ENCODE measurements at places on chromosomes 16 and 17.

DNA sequence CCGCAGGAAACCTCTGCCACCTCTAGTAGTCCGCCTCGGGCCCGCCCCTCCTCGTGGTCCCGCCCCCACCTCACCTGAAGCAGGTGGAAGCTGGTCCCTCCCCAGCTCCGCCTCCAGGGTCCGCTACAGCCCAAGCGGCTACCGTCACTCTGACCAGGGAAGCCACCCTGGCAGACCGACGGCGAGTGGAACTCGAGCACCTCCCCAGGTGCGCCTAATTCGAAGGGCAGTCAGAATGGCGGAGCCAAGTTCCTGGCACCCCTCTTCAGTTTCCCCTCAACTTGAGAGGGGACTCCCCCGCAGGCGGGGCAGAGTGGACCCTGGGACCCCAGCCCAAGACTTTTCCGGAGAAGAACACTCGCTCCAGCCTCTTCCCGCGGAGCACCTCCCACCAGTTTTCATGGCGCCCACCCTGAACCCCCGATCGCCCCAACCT lies 507 bp downstream of the FHOD1 start:
- DNase-seq, result no peak

DNA sequence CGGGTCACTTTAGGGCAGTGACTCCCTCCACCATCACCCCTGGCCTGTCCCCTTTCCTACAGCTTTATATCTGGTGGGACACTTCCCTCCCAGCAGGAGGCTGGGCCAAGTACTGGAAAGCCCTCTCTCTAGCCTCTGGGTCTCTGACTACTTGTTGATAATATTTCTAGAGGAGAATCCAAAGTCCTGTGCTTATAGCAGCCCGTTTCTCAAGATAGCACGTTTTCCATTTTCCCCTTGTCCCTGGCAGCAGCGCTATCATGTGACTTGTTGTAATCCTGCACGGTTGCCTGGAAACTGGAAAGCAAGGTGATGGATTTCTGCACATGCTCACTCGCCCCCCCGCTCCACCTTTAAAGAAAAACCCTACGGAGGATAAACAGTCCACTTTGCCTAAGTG lies 3.3 kb upstream of the AXIN2 start:
- peak; percentile 51 for DNase-seq

- DNase-seq, result no peak
Measured at GRCh38 chr17:6072611-6073010, 2.4 kb downstream of the WSCD1 start.

DNA sequence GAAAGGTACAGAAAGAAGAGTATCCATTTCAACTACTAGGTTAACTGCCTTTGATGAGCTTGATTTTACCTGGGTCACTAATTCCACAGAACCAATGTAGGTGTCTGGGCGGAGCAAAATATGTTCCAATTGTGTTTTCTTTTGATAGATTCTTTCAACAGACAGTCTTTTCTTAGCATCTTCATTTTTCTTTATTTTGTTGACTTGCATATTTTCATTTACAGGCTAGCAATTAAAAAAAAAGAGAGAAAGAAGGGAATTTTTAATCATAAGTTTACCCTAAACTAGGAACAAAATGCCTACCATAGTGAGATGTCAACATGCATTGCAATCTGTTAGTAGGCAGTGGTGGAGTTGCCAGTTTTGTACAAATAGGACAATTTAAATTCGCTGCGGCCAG lies 1.0 kb downstream of the TOP2A start:
- DNase-seq, result no peak

DNA sequence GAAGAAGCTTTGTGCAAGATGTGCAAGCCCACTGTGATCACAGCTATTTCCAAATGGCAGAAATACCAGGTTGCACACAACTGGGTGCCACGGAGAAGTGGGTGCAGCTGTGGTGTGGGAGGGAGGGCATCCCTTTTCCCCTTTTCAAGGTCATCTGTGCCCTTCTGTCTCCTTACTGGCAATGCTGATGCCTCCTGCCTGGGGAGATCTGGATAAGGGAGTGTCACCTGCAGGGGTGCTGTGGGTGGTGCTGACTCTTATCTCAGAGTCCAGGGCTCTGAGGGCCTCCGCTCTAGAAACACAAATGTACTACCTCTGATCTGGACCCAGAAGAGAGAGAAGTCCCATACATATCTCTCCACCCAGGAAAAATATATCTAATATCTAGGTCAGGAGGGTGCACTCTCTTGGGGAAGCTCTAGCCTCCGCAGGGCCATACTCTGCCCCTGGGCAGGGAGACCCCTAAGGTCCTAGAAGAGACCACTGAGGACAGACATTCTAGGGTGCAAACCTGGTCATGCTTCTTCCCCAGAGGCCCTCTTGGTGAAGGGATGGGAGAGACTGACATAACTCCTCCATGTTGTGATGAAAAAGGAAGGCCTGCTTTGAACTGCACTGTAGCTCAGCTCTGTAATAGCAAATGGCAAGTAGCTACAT lies 18.5 kb downstream of the NPRL3 start:
- no peak for DNase-seq

- no peak for DNase-seq
Measured at GRCh38 chr17:69064001-69064400, 3.3 kb upstream of the ABCA9 start.

DNA sequence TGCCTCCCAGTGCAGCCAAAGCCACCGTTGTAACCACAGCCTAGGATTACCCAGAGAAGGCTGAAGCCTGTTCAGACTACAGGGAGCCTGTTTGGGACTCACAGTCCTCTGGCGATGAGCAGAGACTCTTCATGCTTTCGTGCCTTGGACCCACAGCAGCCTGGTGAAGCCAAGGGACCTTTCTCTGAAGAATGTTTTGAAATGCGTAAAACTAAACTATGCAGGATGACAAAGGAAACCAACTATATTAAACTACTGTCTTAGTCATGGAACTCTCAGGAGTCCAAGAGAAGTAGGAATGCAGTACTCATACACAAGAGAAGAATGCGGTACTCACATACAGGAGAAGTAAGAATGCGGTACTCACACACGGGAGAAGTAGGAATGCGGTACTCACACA lies 20.9 kb downstream of the ABR start:
- DNase-seq, result no peak

- DNase-seq, result no peak
Measured at GRCh38 chr17:14838567-14838966, 426.6 kb downstream of the PMP22 start.

GRCh38 chr16:49462989-49463371 lies 89.4 kb downstream of the C16orf78 start:
- peak; percentile 21 for DNase-seq

DNA sequence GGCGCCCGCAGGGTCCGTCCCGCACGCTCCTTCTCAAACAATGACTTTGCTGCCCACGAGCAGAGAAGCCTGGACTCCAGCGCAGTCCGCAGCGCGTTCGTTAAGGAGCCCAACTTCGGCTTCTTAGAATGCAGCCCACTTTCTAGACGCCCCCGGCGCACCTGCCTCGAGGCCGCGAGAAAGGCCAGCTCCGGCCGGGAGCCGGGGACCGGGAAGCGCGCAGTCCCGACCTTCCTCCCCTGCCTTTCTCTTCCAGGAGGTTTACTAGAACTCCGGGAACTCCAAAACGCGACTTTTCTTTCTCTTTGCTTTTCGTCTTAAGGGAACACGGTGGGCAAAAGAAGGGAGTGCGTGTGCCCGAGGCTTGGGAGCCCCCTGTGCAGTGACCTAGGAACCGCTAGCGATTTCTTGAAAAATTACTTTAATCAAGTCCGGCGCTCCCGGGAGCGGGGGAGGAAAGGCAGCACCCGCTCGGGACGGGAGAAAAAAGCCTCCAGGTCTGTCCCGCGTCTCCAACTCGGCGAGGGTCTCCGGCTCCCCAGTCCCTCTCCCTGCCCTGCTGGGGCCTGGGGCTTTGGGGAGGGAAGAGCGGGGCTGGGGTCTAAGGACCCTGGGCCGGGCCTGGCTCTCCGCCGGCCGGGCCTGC lies 2.6 kb downstream of the HNF1B start:
- no peak for DNase-seq

DNA sequence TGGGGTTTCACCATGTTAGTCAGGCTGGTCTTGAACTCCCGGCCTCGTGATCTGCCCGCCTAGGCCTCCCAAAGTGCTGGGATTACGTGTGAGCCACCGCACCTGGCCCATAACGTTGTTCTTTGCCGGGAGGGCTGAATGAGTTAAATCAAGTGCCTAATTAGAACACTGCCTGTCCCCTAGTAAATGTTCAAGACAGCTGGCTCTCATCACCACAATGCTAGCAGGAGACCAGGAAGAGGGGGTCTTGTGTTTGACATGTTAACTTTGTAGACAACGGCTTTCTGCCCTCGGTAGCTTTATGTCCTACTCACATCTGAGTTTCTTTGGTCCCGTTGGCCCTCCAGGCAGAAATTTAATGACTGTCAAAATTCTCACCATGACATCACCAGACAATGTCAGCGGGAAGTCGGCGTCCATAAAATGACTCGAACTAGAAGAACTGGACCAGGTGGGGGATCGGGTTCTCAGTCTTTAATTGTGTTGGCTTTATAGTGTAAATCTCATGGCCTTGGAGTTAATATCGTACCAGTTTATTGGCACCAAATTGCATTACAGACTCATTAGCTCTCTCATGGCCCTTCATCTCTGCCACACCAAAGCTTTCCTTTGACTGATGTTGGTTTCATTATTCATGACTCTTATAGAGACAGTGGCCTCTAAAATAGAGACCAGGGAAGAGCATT lies 11.4 kb upstream of the ITPRIPL2 start:
- DNase-seq, result no peak

GRCh38 chr16:67842509-67843342 lies 606 bp downstream of the THAP11 start:
- DNase-seq, result peak; percentile 12

- no peak for DNase-seq
Measured at GRCh38 chr16:8916541-8917225, 34.5 kb downstream of the LITAFD start.

DNA sequence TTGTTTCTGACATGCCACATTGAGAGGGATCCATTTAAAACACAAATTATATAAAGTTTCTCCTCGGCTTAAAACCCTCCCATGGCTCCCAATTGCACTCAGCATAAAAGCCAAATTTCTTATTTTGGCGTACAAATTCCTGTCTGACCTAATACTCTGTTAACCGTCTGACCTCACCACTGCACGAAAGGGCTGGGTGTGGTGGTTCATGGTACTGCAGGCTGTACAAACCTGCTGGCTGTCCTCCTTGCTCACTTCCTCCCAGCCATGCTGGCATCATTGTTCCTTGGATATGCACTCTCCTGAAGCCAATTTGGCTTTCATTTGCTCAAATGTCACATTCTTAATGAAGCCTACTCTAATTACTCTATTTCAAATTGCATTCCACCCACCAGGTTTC lies 301.6 kb upstream of the C16orf82 start:
- no peak for DNase-seq

DNA sequence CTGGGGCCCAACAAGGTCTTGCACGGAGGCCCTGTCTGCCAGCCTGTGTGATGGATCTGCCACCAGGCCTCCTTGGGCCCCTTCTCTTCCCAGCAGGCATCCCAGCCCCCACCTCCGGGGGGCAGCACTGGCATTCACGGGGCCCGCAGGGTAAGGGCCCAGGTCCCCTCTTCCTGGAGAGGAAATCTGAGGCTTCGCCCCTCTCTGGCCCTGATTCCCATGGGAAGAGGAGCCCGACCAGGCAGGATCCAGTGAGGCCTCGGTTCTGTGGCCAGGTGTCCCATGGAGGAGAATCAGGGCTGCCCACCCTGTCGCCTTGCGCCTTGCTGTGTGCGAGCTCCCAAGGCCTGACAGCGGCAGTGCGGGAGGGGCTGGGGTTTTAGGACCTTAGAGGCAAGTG lies 48.4 kb downstream of the PDPK1 start:
- DNase-seq, result no peak

- peak; percentile 90 for DNase-seq
Measured at GRCh38 chr17:57567251-57567650, 177.8 kb downstream of the CCDC182 start.

DNA sequence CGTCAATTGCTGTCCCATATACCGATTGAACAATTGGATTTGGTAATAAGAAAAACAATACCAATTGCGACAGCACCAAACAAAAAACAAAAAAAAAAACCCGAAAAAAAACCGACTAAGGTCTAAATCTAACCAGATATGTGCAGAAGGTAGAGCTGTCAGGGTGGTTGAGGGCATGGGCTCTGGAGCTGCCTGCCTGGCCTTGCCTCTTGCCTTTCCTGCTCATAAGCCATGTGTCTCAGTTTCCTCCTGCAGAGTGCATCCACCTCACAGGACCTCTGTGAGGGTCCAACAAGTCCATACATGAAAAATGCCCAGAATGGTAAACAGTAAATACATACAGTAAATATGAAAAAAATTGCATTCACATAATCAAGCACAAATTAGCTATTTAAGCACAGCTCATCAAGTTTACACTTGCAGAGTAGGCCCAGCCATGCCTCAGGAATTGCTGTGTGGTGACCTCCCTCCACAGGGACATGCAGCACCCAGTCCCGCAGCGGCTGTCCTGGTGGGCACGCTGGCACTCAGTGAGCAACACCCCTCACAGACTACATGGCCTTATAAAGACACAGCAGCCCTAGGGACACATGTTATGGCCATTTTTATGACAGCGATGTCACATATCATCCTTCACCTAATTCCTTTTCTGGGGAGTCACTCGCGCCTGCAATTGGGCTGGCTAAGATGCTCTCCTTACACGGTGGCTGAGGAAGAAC lies 17.9 kb downstream of the TBC1D28 start:
- no peak for DNase-seq

GRCh38 chr16:83253521-83253920 lies 554.3 kb upstream of the HSBP1 start:
- no peak for DNase-seq

- no peak for DNase-seq
Measured at GRCh38 chr16:72480911-72481310, 309.0 kb upstream of the PMFBP1 start.

DNA sequence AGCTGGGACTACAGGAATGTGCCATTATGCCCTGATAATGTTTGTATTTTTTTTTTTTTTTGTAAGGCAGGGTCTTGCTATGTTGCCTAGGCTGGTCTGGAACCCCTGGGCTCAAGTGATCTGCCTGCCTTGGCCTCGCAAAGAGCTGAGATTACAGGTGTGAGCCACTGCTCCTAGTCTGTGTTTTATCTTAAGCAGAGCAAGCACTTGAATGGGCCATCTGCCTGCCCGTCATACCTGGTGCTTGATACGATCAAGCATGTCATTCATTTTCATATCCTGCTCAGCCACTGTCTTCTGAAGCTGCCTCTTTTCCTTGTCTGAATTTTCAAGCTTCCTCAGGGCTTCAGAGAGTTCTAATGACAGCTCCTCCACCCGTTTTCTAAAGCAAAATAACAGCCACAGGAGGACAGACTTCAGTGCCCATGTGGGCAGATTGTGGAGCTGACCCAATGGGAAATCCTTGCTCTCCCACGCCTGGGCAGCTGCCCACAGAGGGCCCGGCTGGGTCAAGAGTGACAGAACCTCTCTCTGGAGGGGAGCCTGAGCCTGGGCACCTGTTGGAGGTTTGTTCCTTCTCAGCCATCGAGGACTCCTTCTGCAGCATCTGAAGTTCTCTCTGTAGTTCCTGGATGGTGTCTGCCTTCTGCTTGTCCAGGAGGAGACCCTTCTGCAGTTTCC lies 36.5 kb downstream of the DHX38 start:
- no peak for DNase-seq

- DNase-seq, result no peak
Measured at GRCh38 chr17:57004944-57005579, 27.1 kb downstream of the SCPEP1 start.

Measured in NCI-H1092 (cell line).